Omental fat pad (tissue), 4 donors: ENCODE measurements at places on chromosomes 5 and 9. TPM values are rescaled to one million over a fixed set of nuclear protein-coding genes. Genes with fewer than 3 reads are reported as not detected.

The ZNF454 gene
- 2.0 TPM for total RNA-seq

The PCDHA13 gene
- 0.96 TPM for total RNA-seq

The PAEP gene
- total RNA-seq: not detected

The CHMP5 gene
- total RNA-seq: 60.4 TPM

The ALDH1A1 gene
- 151 TPM for total RNA-seq

The ZNF618 gene
- total RNA-seq: 8.8 TPM

The POLR3G gene
- 3.0 TPM for total RNA-seq

The ZBTB26 gene
- 3.1 TPM for total RNA-seq

The ANKRD34B gene
- not detected for total RNA-seq

The C5orf46 gene
- total RNA-seq: not detected

The CTNND2 gene
- total RNA-seq: 0.93 TPM

The C5orf52 gene
- not detected for total RNA-seq

The NTNG2 gene
- total RNA-seq: 3.9 TPM

The ZNF879 gene
- total RNA-seq: 3.4 TPM

The SLC45A2 gene
- not detected for total RNA-seq

The FAM114A2 gene
- total RNA-seq: 21.1 TPM

The PKN3 gene
- total RNA-seq: 12.0 TPM

The ZNF462 gene
- total RNA-seq: 16.2 TPM

The PCDHB5 gene
- 3.5 TPM for total RNA-seq

The PCDHA9 gene
- 0.79 TPM for total RNA-seq

The ENHO gene
- total RNA-seq: not detected

The EPB41L4B gene
- 6.3 TPM for total RNA-seq

The OR2Y1 gene
- total RNA-seq: not detected

The TEX48 gene
- not detected for total RNA-seq

The GRIA1 gene
- total RNA-seq: not detected

The PRKACG gene
- total RNA-seq: not detected

The SLC6A18 gene
- total RNA-seq: not detected

The SNX30 gene
- 8.9 TPM for total RNA-seq

The RFESD gene
- 0.88 TPM for total RNA-seq

The LCN15 gene
- not detected for total RNA-seq

The LRRTM2 gene
- total RNA-seq: 0.60 TPM

The TUSC1 gene
- 14.1 TPM for total RNA-seq

The BDP1 gene
- total RNA-seq: 42.9 TPM

The PCDHGB2 gene
- 15.3 TPM for total RNA-seq

The SPINK5 gene
- total RNA-seq: 0.60 TPM

The CDX1 gene
- total RNA-seq: not detected

The HAVCR2 gene
- 20.5 TPM for total RNA-seq

The CDKN2B gene
- 84.7 TPM for total RNA-seq

The ARRDC3 gene
- total RNA-seq: 60.3 TPM
